Stimulated activated CD4-positive, alpha-beta T cell treated with anti-CD3 and anti-CD28 coated beads, Interleukin-15, amount 100 ng/mL, for 1 hour (primary cell): ENCODE measurements at places on chromosomes 16 and 17.
A peak's percentile ranks its signal among the peaks of the same experiment; 100 is the strongest.

GRCh38 chr17:7023576-7024401 is 939 bp downstream of the BCL6B start:
- peak; percentile 92 for DNase-seq

- DNase-seq: no peak
Measured at GRCh38 chr16:14248791-14249190, 177.7 kb downstream of the MRTFB start.

DNA sequence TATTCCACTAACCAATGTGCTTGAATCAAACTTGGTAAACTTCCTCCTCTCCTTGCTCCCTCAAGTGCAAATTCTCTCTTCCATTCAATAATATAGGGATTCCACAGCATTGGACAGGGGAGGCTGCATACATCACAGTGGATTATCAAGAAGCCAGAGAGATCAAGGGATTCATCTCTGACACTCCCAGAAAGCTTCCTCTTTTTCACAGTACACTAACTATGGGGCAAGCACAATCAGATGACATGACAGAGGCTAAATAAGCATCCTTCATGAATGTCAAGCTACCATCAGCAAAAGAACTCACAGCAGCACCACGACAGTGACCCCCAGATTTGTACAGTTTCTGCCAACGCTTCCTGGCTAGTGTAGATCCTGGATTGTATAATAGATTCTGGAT is 178.4 kb upstream of the C17orf78 start:
- DNase-seq: no peak

- DNase-seq: no peak
Measured at GRCh38 chr17:5225668-5226457, 8.8 kb downstream of the SCIMP start.

DNA sequence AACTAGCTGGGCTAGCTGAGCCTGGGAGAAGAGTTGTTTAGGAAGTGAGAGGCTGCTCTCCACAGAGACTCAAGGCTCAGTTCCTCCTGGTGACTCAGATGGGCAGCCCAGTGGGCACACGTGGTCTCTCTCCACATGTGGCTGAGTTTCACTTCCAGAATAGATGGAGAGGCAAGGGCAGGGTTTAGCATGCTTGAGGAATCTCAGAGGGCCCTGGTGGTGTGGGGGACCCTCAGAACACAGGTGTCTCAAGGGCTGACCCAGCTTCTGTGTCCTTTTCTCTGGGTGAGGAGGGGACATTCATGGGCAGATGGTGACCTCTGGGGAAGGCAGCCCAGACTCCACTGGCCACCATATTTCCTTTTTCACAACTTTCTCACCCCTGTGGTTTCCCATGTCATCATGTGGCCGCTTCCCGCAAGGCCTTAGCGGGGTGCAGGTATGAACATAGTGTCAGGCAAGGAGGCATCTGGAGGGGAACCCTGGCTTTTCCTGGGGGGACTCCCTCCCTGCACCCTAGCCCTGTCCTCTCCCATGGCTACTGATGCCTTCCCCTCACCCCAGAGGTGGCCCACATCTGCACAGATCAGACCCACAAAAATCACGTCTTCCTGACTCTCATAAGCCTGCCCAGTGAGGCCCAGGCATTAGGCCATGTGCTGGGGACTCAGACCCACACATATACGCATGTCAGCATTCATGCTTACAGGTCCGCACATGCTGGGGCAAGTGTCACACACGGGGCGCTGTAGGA is 3.3 kb downstream of the GRN start:
- DNase-seq: no peak
